ENCODE measurements at places on chromosomes 16 and 17.

DNA sequence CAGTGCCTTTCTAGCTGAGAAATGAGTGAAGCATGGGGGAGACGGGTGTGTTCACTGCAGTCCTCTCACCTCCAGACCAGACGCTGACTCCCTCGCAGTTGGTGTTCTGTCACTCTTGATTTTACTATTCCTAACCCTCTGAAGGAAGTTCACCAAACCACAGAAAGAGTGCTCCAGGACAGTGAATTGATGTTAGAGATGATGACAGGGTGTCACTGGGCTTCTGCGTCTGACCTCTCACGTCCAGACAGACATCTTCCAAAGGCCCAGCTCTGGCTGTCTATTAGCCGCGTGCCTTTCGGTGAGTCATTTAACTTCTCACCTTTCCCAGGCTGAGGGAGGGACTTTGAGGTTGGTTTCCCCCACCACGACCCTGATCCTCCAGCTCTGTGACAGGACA is 8.2 kb downstream of the CRAMP1 start:
- no peak for DNase-seq

- DNase-seq = peak; percentile 62
Measured at GRCh38 chr16:85134789-85135142, 22.5 kb upstream of the CIBAR2 start.

DNA sequence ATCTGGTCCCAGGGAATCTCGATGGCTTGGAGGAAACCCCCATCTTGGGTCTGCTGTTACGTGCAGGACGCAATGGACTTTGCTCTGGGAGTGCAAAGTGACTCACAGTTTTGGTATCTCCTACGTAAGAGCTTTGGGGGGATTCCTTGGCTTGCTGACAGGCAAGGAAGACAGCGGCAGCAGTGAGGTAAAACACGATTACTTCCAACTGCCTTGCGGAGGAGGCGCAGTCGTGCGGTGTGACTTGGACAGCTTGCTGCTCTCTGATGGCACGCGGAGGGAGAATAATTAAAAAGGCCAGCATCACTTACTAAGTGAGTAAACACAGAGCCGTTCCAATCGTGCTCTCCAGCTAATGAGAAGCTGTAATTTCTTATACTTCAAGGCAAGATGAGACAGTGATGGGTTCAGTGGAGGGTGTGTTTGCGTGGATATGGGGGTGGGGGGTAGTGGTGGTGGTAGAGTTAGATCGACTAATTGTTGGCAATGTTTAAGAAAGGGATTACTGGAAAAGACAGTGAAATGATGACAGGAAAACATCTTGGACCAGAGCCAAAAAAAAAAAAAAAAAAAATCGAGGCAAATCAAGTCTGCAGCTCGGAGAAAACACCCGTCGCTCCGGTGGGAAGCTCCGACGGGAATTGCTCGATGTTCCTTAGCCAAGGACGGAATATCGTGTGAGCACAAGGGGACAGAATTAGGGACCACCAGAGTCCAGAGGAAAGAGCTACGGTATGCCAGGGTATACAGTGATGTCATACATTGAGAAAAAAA is 184.8 kb upstream of the ZFHX3 start:
- DNase-seq = no peak

DNA sequence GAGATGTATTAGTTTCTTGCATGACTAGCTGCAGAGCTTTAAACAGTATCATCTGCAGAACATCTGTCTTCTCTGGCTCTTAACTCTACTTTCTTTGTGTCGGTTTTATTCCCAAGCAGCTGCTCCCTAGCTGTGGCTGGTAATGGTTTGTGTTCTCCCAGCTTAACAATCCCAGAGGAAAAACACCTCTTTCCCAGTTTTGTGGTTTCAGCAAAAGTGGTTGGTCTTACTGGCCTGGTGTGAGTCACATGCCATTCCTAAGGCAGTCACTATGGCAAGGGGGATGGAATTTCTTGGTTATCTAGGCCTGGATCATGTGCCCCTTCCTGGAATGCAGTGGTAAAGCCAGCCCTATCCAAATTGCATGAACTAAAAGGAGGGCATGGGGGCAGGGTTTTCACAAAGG is 27.5 kb downstream of the OMG start:
- no peak for DNase-seq

- DNase-seq = no peak
Measured at GRCh38 chr16:1472974-1473373, 1.9 kb downstream of the CLCN7 start.

DNA sequence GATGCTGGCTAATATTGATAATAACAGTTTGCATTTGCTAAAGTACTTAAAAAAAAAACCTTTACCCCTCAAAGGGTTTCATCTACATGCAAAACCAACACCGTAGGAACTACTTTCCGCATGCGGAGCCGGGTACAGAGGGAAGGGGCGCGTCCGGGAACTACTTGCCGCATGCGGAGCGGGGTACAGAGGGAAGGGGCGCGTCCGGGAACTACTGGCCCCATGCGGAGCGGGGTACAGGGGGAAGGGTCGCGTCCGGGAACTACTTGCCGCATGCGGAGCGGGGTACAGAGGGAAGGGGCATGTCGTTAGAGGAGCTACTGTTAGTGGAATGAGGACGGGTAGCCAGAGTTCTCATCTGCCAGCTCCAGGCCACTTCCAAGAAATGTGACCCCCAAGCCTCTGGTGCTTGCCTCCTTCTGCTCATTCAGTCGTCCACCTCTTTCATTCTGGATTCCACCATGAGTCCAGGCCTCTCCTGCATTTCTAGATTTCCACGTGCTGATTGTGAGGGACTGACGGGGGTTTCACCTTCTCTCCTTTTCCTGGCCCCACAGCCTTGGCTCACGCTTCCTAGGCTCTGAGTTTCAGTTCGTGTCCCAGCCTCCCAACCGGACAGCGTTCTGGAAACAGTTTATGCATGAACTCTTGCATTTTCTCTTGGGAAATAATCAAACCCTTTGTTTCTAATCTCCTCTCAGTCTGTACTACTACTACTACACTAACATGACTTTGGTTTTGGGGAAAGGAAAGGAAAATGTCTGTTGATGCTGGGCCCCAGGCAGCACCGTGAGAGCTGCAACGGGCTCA is 26.9 kb downstream of the MINK1 start:
- DNase-seq = no peak

DNA sequence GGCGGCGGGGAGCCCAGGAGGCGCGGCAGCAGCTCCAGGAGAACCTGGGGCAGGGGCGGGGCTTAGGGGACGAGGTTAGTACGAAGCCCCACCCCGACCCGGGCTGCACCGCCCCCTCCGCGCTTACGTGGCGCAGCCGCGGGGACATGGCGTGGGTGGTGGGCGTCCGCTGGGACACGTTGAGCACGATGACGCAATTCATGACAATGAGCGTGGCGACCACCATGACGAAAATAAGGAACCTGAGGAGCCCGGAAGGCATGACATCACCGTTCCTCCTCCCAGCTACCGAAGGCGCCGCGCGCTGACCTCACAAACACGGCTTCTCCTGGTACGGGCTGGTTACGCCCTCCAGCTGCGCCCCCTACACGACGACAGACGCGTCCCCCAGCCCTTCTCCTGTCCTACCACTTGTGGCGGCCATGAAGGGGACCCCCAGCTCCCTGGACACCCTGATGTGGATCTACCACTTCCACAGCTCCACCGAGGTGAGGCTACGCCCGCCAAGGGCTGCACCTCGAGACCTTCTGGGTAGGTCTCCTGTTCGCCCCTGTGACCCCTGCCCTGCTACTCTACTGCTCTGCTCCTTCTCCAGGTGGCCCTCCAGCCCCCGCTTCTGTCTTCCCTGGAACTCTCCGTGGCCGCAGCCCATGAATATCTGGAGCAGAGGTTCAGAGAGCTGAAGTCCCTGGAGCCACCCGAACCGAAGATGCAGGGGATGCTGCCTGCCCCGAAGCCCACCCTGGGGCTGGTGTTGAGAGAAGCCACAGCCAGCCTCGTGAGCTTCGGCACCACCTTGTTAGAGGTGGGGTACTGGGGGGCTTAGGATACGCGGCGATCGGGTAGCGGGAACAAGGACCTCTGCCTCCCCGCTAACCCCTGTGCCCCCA is at the start of gene C17orf107:
TSS of gene C17orf107 (plus strand) at position 196 of the 890 bp plus-strand sequence. CDS start at position 423, 227 bp downstream.
- peak; percentile 93 for DNase-seq

DNA sequence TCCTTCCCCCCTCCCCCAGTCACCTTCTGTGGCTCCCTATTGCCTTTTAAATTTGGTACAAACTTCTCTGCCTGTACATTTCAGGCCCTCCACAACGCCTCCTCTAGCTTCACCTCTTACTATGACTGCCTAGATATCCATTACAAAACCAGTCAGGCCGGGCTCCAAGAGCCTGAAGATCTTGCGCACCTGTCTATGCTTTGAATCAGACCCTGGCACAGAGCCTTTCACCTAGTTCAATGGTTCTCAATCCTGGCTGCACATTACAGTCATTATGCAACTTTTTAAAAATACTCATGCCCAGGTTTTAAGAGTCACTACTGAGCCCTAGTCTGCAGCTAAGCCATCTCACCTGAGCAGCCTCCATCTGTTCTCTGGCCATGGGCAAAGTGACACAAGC is 1.6 kb upstream of the GAS7 start:
- DNase-seq = no peak

- peak; percentile 71 for DNase-seq
Measured at GRCh38 chr16:67268136-67268579, 11.2 kb upstream of the PLEKHG4 start.

- no peak for DNase-seq
Measured at GRCh38 chr16:1178295-1178910, 25.5 kb downstream of the CACNA1H start.

- DNase-seq = no peak
Measured at GRCh38 chr16:14017886-14018285, 53.2 kb upstream of the MRTFB start.

- DNase-seq = no peak
Measured at GRCh38 chr16:86562356-86562755, 4.3 kb upstream of the FOXC2 start.

DNA sequence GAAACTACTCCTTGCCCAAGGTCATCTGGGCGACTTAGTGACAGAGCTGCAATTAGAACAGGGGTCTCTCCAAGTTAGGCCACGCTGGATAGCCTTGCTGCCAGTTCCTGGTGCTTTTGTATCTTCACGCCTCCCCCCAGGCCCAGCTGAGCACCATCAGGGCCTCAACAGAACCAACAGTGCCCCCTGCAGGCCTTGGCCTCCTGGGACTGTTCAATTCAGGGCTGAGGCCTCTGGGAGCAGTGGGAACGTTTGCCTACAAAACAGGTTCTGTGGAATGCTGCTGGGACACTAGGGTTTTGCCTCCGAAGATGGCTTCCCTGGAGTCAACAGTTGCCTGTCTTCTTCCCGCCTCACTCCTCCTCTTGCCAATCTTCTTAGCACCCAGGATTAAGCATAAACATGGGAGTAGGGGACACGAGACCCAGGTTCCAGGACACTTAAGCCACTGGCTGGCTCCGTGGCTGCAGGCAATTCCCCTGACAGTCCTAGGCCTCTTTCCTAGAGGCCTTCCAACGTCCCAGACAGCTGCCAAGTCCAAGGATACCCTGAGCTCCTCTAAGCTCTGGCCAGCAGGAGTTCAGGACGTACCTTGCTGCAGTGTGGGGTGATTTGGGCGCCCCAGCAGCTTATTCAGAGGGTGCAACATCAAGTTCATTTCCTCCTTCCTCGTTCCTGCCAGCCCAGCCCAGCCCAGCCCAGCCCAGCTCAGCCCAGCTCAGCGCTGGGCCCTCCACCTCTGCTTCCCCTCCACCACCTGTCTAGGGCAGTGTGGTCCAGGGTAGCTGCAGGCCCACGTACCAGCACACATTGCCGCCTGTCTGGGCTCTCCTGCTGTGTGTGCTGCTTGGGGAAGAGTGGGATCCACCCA is 246.6 kb upstream of the RPL38 start:
- DNase-seq = no peak

DNA sequence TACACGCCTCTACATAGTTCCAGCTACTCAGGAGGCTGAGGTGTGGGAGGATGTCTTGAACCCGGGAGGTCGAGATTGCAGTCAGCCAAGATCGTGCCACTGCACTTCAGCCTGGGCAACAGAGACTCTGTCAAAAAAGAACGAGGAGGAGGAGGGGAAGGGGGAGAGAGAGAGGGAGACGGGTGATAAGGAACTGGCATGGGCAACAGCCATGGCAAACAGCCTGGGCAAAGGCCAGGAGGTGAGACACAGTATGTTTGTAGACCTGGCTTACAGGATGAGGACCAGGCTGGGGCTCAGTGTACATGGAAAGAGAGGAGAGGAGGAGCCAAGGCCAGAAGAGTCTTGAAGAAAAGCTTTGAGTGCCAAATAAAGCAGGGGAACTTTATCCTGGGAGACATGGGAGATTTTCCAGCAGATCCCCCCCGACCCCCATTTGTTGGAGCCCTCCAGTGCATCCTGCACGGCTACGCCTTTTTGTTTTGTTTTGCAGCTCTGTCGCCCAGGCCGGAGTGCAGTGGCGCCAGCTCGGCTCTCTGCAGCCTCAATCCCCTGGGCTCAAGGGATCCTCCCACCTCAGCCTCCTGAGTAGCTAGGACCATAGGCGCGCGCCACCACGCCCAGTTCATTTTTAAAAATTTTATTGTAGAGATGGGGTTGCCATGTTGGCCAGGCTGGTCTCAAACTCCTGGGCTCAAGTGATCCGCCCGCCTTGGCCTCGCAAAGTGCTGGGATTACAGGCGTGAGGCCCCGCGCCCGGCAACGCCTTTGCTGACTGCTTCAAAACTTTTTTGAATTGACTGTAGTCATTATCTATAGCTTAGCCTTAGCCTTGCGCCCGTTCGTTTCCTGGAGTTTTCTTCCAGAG is 1.3 kb upstream of the ALKBH5 start:
- DNase-seq = no peak

DNA sequence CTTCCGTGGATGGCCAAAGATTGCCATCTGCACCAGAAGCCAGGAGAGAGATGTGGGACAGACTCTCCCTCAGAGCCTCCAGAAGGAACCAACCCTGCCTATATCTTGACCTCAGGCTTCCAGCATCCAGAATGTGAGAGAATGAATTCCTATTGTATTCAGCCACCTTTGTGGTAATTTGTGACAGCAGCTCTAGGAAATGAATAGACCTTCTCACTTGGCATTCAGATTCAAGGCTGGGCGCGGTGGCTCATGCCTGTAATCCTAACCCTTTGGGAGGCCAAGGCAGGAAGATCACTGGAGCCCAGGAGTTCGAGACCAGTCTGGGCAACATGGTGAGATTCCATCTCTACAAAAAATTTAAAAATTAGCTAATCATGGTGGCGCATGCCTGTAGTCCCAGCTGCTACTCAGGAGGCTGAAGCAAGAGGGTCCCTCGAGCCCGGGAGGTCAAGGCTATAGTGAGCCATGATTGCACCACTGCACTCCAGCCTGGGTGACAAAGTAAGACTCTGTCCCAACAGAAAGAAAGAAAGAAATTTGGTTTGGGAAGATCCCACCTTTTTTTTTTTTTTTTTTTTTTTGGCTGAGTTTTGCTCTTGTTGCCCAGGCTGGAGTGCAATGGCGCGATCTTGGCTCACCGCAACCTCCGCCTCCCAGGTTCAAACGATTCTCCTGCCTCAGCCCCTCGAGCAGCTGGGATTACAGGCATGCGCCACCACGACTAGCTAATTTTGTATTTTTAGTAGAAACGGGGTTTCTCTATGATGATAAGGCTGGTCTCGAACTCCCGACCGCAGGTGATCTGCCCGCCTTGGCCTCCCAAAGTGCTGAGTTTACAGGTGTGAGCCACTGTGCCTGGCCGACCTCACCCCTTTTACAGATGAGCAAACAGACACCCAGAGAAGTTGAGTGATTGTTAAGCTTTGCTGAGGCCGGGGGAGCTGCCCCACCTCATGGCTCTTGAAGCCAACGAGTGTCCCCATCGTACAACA is 4.3 kb upstream of the CPSF4L start:
- DNase-seq = no peak
